ENCODE measurements at places on chromosomes 6 and 20.

DNA sequence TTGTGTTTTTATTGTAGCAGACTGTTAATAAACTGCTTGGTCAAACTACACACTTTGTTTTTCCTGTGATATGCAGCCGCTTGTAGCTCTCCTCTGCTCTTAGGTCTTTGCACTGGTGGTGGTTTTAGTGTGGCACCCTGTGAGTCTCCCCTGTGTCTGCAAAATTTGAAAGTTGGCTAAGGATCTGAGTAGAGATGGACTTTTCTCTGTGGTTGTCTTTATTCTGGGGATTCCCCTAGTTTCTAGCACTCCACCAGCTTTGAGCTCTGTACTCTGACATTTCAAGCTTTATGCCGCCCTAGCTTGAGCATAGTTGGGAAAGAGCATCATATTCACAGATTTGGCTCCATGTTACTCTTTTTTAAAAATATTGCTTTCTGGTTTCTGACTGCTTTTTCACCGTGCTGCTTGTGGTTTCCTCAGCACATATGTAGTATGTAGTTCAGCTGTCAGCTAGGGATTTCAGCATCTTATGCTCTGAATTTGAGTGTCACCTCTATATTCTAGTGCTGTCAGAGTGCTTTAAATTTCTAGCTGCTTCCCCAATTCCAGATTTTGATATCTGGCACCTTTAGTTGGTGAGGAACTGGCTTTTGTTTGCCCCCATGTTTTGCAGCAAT is 25.4 kb downstream of the CDYL start:
- DNase-seq: no peak

- DNase-seq: no peak
These were observed 11.5 kb upstream of the DACT2 start for GRCh38 chr6:168331058-168331457.

DNA sequence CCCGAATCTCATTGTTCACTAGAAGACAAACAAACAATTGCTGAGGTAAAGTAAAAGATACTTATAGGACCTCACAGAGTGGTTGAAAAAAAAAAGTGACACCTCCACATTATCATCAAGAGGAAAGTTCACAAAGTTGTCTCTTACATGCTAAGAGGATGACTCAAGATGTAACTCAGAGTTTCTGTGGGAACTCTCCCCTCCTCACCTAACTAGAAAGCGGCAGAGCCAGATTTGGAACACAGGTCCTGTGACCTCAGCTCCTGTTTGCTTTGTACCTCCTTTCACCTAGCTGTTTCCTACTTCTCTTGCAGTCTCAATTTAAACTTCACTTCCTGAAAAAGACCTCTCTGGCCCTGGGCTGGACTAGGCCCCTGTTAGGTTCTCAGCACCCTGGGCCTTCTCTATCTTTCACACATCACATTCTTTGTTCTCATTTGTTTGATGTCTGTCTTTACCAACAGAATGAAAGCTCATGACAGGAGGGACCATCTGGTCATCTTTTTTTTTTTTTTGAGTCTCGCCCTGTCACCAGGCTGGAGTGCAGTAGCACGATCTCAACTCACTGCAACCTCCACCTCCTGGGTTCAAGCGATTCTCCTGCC is 60.8 kb downstream of the CD24 start:
- no peak for DNase-seq

DNA sequence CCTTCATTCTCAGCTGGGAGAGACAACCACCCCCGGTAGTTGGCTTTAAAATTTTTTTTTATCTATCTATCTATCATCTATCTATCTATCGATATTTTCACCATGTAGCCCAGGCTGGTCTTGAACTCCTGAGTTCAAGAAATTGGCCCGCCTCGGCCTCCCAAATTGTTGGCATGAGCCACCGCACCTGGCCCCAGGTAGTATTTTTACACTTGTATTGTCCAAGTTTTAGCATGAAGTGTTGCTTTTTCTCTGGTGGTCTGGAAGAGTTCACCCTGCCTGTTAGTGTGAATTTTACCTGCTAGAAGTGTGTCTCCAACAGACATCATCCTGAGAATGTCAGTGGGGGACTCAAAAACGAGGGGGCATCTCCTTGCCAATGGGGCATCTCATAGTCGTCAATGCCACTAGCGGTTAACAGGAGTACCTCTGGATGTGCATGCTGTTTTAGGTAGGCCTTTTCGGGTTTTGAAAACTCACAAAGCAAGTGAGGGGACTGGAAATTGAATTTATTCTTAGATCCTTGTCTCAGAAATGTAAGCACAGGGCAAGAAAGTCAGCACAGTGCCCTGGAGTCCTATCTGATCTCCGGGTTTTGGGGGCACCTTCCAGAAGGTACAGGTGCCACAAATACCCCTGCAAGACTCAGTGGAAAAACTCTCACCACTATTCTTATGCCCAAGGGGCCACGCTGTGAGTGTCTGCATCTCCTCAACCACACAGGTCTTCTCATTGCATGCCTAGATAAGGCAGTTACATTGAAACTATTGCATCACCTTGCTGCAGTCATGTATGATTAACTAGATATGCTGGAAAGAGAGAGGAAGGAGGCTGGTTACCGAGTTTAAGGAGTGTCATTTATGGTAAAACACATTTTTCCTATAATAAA is 37.1 kb downstream of the TNFAIP3 start:
- DNase-seq: no peak

GRCh38 chr6:43840490-43841218 is 70.6 kb downstream of the VEGFA start:
- no peak for DNase-seq

All from brain pericyte (primary cell).